ENCODE measurements at places on chromosomes 4 and X.

DNA sequence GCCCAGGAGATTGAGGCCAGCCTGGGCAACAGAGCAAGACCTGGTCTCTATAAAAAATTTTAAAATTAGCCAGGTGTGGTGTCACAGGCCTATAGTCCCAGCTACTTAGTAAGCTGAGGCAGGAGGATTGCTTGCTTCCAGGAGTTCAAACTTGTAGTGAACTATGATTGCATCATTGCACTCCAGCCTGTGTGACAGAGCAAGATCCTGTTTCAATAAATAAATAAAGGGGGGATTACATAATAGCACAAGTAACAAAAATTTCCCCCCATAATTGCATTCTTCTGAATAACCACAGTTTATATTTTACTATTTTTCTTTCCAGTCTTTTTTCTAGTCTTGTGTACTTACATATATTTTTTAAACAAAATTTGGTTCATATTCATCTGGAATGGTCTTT, 135.6 kb downstream of the CHIC2 start:
- no peak for DNase-seq

- DNase-seq = no peak
Measured at GRCh38 chr4:114025176-114025777, 45.8 kb upstream of the ARSJ start.

- DNase-seq = no peak
Measured at GRCh38 chrX:151711154-151711553, 4.7 kb upstream of the FATE1 start.

GRCh38 chr4:30821859-30822612, 101.9 kb downstream of the PCDH7 start:
- DNase-seq = no peak

GRCh38 chr4:87622303-87622702, 14.0 kb downstream of the DSPP start:
- DNase-seq = no peak

DNA sequence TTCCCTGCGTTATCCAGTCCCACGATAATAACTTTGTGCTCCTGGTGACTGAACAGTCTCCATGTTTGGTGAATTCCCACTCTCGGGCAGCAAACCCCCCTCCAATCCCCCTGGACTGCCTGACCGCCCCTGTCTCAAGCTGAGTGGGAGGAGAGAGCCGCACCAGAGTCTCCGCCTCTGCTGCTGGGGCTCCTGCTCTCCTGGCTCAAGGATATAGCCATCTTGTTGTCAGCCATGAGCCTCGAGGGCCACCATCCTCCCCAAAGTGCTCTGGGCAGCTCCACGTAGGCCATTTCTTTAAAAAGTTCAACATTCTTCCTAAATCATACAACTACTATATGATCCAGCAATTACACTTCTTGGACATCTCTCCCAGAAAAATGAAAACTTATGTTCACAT, 49.3 kb upstream of the PGRMC1 start:
- DNase-seq = no peak

GRCh38 chr4:146638786-146639505, at the start of gene POU4F2:
POU4F2 (plus strand) TSS chr4:146638893; CDS start chr4:146639141, 248 bp downstream.
- no peak for DNase-seq

DNA sequence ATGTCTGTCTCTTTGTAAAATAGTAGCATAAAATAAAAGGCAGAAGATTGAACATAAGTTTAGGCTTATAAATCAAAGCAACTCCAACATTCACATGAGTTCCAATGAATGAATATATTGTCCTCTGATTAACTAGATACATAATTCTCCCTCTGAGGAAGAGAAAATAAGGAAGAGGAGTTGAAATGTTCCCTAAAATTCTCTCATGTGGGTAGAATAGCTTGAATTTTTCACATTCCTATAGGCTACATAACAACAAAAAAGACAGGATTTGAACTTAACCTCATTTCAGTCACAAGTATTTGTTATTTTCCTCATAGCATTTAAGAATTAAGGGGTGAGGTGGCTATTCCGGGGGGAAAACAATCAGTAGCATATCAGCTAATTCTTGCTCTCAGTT, 462.4 kb upstream of the NDST4 start:
- DNase-seq = no peak

DNA sequence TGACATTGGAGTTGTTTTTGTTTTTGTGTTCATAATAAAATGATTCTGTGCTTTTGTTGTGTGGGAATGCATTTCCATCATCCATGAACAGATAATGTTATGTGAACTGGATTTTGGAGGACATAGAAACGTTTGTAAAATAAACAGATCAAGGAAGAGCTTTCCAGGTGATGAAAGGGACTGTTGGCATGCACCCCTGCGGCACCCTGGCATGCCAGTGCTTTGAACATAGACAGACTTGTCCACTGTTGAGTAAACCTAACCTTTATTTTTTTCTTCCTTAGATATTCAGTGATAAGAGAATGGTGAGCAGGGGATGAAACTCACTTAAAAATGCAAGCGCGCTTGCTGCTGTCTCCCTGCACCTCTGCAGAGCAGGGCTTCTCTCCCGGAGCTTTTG, 59.8 kb downstream of the TRAPPC11 start:
- no peak for DNase-seq

- DNase-seq = no peak
Measured at GRCh38 chrX:50497114-50497513, 26.5 kb upstream of the DGKK start.

GRCh38 chrX:41435708-41436107, 11.4 kb upstream of the NYX start:
- DNase-seq = no peak

Data from CD4-positive, alpha-beta T cell treated with Interleukin-17A for 4 hours (primary cell).